ENCODE measurements at places on chromosomes 7 and 10. TPM values are rescaled to one million over a fixed set of nuclear protein-coding genes. Genes with fewer than 3 reads are reported as not detected.

ABHD11 gene
- 11.6 TPM for total RNA-seq

CALML5 gene
- not detected for total RNA-seq

CYP2C19 gene
- not detected for total RNA-seq

GATA3 gene
- 0.80 TPM for total RNA-seq

SPAM1 gene
- not detected for total RNA-seq
